ENCODE measurements at places on chromosomes 5 and 9.

DNA sequence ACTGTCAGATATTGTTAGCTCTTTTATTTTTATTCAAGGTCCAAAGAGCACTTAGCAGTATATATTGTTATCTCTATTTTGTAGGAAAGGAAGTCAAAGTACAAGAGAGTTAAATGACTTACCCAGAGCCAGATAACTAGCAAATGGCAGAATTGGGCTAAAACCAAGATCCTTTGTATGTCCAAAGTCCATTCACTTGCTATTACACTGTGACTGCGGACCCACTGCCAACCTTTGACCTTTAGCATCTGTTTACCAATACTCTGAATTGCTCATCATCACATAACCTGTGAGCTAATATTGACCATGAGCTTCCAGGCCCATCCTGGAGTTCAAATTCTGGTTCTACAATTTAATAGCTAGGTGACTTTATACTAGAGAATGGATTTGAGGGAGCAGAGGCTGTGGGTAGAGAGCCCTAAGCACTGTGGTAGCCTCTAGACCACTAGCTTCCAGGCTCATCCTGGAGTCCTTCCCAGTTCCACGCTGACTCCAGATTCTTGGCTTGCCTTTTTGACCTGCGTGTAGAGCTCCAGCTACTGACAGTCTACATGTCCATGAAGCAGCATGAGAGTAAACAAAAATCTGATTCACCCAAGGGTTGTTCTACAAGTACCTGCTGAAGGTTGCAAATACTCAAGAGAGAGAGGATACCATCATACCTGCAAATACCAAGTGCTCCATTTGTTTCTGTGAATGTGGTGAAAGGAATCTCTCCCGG is 424.0 kb downstream of the SH3GL2 start:
- DNase-seq, result no peak
- no peak overlapping the region for H3K27ac ChIP-seq
- no peaks in the 10 kb centered on the region for H3K4me1 ChIP-seq
- no peaks in the 10 kb centered on the region for H3K36me3 ChIP-seq
- no peaks in the 10 kb centered on the region for H3K27me3 ChIP-seq
- H3K4me3 ChIP-seq, result no peak overlapping the region

DNA sequence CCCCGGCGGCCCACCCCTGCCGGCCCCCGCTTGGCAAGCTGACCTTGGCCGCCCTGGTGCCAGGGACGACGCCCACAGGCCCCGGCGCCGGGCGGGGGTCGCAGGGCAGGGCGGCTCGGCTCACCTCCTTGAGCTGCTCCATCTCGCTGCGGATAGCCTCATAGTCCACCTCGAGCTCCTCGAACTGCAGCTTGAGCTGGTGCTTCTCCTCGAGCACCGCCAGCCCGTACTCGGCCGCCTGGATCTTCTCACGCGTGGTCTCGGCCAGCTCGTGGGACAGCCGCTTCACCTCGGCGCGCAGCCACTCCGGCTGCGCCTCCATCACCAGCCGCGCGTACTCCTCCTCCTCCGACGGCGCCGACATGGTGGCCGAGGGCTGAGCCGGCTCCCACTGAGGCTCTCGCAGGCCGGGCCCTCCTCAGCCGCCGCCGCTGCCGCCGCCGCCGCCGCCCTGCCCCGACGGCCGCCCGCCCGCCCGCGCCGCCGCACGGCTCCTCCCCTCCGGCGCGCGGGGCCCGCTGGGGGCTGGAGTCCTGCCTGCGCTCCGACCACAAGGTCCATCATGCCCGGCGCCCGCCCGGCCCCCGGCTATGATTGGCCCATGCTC is at the start of gene BICD2:
TSS of gene BICD2 (minus strand) at position 453 of the 607 bp plus-strand sequence. CDS start at position 364, 89 bp downstream.
- peak within 1 kb of the TSS; percentile 92 for H3K27ac ChIP-seq
- no peak for DNase-seq
- H3K4me3 ChIP-seq, result peak within 1 kb of the TSS; percentile 98
- H3K27me3 ChIP-seq, result no peaks in the 10 kb centered on the region
- H3K4me1 ChIP-seq, result peaks cover 46% of the 10 kb centered on the region

- no peak overlapping the region for H3K4me3 ChIP-seq
- no peak overlapping the region for H3K27ac ChIP-seq
- H3K4me1 ChIP-seq, result peaks cover 23% of the 10 kb centered on the region
- no peak for DNase-seq
Measured at GRCh38 chr5:159182691-159183090, 26.7 kb downstream of the RNF145 start.

GRCh38 chr5:17441351-17441750 is 56.7 kb upstream of the TAF11L2 start:
- no peak for DNase-seq
- H3K36me3 ChIP-seq, result no peaks in the 10 kb centered on the region
- H3K27ac ChIP-seq, result no peak overlapping the region
- peaks cover 1% of the 10 kb centered on the region for H3K27me3 ChIP-seq
- H3K4me1 ChIP-seq, result peaks cover 9% of the 10 kb centered on the region

- no peak overlapping the region for H3K27ac ChIP-seq
- H3K36me3 ChIP-seq, result peaks cover 1% of the 10 kb centered on the region
- peaks cover 6% of the 10 kb centered on the region for H3K4me1 ChIP-seq
Measured at GRCh38 chr9:91395106-91395552, 28.5 kb downstream of the NFIL3 start.

- peaks cover 24% of the 10 kb centered on the region for H3K36me3 ChIP-seq
- H3K4me1 ChIP-seq, result no peaks in the 10 kb centered on the region
Measured at GRCh38 chr9:126367616-126368015, 41.0 kb downstream of the MVB12B start.

DNA sequence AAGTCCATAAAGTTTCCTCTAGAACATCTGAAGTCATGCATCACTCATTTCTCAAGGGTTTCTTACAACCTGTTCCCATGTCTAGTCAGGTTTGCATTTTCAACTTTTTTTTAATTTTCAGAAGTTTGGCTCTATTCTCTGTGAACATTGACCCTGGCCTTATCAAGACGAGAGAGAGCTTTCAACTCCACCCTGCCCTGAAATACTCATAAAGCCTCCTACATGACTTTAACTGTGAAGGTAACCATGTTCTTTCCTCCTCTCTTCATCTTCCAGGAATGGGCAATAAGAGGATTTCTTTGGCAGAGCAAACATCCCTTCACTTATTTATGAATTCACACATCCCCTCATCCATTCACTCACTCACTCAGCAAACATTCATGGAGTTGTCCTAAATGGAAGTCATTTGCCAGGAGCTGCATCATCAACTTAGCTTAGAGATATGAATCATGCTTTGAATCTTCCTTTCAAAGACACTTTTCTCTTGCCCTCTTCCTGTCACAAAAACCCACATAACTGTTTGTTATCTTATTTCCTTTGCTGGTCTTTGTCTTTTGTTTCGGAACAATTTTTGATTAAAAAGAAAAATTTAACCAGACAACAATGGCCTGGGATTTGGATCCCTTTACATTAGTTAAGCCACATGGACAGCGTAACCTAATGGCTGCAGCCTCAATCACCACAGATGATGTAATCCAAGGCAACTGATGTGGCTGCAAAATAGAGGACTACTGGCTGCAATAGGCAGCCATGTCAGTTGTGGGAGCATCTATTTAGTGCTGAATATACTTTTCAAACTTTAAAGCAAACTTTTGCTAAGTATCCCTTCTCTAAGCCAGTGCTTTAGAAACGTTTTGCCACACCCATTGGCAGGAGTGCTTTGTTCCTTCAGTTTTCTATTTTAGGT is 43.0 kb upstream of the GNAQ start:
- peaks cover 3% of the 10 kb centered on the region for H3K36me3 ChIP-seq
- no peak overlapping the region for H3K4me3 ChIP-seq
- peaks cover 23% of the 10 kb centered on the region for H3K27me3 ChIP-seq
- no peak overlapping the region for H3K27ac ChIP-seq
- no peak for DNase-seq

GRCh38 chr9:120001536-120001935 is 578.4 kb downstream of the CDK5RAP2 start:
- no peaks in the 10 kb centered on the region for H3K4me1 ChIP-seq
- no peak overlapping the region for H3K27ac ChIP-seq
- no peak overlapping the region for H3K4me3 ChIP-seq

DNA sequence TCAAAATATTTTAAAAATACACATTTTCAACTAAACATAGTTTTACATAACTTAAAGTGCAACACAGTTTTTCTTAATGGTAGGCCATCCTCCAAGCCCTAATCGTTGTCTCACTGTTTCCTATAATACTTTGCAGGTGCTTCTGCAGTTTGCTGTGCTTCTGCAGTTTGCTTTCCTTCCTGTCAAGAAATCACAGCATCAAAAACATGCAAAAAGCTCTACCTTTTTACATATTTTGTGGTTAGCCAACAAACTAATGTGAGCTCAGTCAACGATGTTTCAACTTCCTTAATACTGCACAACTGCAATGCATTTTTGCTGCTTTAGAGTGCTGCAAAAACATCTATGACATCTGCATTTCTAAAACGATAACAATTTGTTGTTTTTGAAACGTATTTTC is 25.2 kb downstream of the EMB start:
- H3K36me3 ChIP-seq, result peaks cover 21% of the 10 kb centered on the region
- no peaks in the 10 kb centered on the region for H3K27me3 ChIP-seq
- no peak for DNase-seq
- H3K4me3 ChIP-seq, result peak overlapping the region; percentile 37

GRCh38 chr5:105573575-105573974 is 2011.0 kb upstream of the NUDT12 start:
- no peak overlapping the region for H3K27ac ChIP-seq
- no peaks in the 10 kb centered on the region for H3K27me3 ChIP-seq
- no peaks in the 10 kb centered on the region for H3K36me3 ChIP-seq
- no peak for DNase-seq

DNA sequence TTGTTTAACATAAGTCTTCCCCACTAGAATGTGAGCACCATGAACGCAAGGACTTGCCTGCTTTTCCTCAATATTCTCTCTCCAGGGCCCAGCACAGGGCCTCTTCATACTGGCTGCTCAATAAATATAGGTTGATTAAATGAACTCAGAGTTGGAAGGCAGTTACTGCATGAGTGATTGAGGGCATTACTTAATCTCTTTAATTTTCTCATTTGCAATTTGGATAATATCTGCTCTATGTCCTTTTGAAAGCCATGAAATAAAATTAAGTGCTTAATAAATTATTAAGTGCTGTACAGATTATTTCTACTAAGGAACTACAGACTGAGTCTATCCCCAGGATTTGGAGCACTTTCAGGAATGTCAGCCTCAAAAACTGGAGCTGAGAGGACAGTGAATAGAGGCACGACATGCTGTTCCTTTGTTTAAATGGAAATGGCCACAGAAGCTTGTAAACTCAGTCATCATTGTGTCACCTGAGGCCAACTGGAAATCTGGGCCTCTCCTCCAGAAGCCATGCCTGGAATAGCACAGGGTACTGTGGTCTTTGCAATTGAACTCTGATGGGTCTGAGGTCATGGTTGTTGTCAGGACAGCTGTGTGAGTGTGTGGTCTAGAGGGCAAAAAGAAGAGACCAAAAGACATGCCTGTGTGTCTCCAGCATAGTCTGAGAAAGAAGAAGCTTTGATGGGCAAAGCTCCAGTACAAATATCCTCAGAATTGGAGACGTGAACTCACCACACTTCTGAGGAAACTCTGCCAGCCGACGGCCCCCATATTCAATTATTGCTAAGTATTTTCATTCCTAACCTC is 86.1 kb downstream of the SH3TC2 start:
- no peak for DNase-seq
- no peaks in the 10 kb centered on the region for H3K36me3 ChIP-seq
- peaks cover 17% of the 10 kb centered on the region for H3K27me3 ChIP-seq

DNA sequence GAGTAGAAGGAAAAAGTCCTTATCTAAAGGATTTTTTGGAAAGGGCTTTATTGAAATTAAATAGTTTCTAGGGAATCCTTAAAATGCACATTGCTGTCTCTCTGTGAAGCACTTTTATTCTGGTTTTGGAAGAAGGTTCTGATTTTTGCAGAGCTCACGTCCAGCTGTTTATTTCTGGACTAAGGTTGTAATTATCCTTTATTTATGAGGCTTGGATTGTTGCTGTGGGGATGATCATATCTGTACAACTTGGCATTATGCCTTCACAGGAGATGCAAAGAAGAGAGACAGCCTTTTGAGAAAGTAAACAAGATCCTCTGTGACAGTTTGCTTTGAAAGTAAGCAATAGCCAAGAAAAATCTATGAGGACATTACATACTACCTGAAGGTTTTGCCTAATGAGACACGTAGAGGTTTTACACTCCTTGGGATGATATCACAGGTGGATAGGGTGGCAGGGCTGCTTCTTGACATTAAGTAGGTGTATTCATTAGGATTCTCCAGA is 14.6 kb downstream of the SMARCA2 start:
- no peak overlapping the region for H3K4me3 ChIP-seq
- H3K27me3 ChIP-seq, result no peaks in the 10 kb centered on the region
- peaks cover 49% of the 10 kb centered on the region for H3K4me1 ChIP-seq
- peak overlapping the region; percentile 29 for H3K27ac ChIP-seq
- H3K36me3 ChIP-seq, result peaks cover 25% of the 10 kb centered on the region
- DNase-seq, result no peak

DNA sequence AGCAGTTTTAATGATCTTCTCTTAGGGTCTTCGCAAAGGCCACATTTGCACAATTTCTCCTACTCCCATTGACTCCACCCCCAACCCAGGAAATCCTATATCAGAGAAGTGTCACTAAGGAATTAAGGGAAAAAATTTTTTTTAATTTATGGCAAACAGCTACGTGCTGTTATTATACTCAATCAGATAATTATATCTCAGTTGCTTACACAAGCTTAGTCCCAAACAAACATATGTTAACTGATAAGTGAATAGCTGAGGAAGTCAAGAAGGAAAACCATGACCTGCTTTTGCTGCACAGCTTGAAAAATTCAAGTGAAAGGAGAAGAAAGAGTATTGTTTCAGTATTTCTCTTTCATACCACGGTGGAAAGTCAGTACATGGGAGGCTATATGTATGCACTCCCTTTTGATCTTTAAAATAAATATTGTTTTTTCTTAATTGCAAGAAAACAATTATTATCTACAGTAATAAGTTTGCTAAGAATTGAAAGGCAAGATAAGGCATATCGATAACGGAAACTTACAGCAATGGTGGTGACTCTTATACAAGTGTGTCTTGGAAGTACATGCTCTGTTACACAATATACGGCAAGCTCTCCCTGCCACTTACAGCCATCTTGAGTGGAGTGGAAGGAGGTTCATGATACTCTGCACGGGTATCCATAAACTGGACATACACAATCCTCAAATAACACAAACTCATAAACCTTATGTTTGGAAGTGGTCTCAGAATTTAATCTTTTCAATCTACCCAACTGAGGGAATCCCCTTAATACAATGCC is 167.9 kb upstream of the FREM1 start:
- H3K27ac ChIP-seq, result no peak overlapping the region
- no peak overlapping the region for H3K4me3 ChIP-seq
- H3K36me3 ChIP-seq, result no peaks in the 10 kb centered on the region
- H3K27me3 ChIP-seq, result peaks cover 4% of the 10 kb centered on the region
- no peaks in the 10 kb centered on the region for H3K4me1 ChIP-seq

- H3K27ac ChIP-seq, result no peak overlapping the region
- no peak for DNase-seq
- H3K36me3 ChIP-seq, result no peaks in the 10 kb centered on the region
- no peaks in the 10 kb centered on the region for H3K4me1 ChIP-seq
- peaks cover 10% of the 10 kb centered on the region for H3K27me3 ChIP-seq
- no peak overlapping the region for H3K4me3 ChIP-seq
Measured at GRCh38 chr5:130874861-130875417, 290.1 kb downstream of the HINT1 start.

GRCh38 chr9:95419444-95419843 is 97.3 kb downstream of the PTCH1 start:
- no peak for DNase-seq
- peaks cover 8% of the 10 kb centered on the region for H3K36me3 ChIP-seq
- H3K4me3 ChIP-seq, result no peak overlapping the region

All from memory B cell (primary cell).